Activated naive CD4-positive, alpha-beta T cell treated with Interleukin-2 at 50 U/mL for 16 hours (primary cell): ENCODE measurements at places on chromosomes 6 and 20.

DNA sequence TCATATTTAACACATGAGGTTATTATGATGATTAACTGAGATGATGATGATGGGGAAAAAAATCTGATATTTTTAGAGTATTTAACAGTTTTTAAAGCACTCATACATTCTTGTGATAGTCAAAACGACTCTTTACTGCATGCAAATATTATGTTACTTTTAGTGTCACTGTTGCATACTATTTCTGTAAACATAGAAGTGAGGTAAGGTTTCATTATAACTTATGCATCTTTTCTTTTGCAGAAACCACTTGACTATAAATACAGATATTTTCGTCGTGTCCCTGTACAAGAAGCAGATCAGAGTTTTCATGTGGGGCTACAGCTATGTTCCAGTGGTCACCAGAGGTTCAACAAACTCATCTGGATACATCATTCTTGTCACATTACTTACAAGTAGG is 30.1 kb downstream of the FBXO9 start:
- DNase-seq = no peak

DNA sequence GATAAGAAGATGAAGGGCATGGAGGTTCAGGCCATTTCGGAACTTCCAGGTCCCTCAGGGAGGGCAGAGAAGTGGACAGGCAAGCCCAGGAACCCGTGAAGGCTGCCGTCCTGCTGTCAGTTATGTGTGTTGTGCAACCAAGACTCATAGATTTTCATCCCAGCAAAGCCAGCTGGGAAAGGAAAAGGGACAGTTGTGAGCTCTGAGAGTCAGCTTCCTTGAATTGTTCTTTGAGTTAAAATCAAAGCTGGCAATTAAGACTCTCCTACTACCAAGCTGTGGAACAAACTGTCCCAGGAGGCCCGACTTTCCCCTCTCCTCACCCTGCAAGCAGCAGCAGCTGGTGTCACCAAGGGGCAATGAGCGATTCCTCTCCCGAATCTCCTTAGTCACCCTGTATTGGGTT is 46.3 kb upstream of the IYD start:
- DNase-seq = no peak

DNA sequence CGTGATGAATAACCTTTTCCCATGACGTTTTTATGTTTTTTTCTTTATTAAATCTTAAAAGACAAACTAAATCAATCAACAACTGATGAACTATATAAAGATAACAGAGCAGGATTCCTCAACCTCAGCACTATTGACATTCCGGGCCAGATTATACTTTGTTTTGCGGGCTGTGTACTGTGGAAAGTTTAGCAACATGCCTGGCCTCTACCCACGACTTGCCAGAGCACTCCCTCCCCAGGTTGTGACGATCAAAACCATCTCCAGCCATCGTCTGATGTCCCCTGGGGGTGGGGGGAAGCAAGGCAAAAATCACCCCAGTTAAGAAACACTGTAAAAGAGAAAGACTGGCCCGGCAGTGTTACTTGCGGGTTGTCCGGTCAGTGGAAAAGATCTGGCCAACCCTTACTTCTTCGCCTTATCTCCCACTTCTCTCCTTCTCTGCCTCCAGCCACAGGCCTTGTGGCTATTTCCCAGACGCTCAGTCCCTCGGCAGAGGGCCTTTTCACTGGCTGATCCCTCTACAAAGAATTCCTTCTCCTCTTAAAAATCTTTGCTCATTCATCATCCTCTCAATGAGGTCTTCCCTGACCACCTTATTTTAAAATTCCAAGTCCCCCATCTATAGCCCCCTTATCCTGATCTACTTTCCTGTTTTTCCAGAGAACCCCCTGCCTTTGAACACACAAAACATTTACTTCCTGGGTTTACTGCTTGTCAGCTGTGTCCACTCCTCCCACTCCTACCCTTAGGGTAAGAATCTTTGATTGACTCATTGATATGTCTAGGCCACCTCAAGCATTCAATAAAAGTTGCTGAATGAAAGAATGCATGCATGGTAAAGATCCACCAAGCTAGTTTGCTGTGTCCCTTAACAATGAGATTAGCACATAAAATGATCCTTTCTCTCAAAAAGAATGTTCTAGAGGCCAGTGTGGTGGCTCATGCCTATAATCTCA is 14.7 kb upstream of the RAB22A start:
- DNase-seq = no peak

DNA sequence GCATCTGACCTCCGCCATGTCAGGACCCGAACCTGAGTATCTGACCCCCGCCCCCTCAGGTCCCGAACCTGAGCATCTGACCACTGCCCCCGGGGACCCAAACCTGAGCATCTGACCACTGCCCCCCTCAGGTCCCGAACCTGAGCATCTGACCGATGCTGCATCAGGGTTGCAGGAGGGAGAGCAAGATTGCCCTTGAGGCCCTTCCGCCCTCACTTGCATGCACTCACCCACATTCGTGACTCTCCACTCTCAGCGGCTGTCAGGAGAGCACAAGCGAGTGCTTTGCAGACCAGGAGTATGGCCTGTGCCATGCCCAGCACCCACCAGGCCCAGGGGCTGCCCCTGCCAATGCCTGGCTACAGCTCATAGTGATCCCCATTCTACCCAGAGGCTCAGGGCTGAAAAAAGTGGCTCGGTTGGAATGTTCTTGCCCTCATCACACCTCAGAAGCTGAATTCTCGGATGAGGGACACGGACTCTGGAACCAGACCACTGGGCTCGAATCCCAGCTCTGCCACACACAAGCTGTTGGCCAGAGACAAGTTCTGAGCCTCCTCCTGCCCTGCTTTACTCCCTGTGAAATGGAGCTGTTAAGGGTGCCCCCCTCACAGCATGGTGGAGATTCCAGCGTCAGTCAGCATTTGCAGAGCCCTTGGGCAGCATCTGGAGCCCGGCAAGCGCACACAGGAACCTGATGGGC is 82.1 kb downstream of the DLL1 start:
- no peak for DNase-seq

DNA sequence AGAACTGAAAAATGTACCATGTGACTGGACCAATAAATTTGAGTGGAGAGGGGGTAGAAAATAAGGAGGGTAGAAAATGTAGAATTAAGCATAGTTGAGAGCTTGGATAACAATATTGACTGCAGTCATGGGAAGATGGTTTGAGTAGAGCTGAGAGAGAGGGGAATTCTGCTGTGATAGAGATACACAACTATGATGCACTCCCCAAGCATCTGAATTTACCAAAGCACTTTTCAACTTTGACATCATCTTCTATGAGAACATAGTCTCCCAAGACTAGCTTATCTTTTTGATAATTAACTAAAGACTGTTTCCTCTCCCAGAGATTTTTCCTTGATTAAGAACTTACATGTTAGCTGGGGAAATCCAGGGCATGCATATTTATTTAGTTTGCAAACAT is 103.1 kb downstream of the TNFRSF21 start:
- no peak for DNase-seq

- no peak for DNase-seq
Observed at GRCh38 chr20:23112595-23112994, 26.5 kb upstream of the CD93 start.

DNA sequence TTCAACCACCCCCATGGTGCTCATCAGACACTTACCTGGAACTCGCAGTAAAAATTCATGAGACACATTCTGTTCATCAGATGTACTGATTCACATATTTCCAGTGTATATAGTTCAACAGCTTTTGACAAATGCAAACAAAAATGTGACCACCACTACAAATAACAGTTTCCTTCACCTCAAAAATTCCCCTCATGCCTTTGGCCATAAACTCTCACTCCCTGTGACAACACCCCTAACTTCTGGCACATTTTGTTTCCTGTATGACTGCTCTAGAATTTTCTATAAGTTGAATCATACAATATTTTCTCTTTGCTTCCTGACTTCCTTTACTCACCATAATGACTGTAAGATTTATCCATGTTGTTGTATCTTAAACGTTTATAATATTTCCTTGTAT is 63.7 kb downstream of the C6orf118 start:
- no peak for DNase-seq
